ENCODE measurements at places on chromosomes 11 and 22.

DNA sequence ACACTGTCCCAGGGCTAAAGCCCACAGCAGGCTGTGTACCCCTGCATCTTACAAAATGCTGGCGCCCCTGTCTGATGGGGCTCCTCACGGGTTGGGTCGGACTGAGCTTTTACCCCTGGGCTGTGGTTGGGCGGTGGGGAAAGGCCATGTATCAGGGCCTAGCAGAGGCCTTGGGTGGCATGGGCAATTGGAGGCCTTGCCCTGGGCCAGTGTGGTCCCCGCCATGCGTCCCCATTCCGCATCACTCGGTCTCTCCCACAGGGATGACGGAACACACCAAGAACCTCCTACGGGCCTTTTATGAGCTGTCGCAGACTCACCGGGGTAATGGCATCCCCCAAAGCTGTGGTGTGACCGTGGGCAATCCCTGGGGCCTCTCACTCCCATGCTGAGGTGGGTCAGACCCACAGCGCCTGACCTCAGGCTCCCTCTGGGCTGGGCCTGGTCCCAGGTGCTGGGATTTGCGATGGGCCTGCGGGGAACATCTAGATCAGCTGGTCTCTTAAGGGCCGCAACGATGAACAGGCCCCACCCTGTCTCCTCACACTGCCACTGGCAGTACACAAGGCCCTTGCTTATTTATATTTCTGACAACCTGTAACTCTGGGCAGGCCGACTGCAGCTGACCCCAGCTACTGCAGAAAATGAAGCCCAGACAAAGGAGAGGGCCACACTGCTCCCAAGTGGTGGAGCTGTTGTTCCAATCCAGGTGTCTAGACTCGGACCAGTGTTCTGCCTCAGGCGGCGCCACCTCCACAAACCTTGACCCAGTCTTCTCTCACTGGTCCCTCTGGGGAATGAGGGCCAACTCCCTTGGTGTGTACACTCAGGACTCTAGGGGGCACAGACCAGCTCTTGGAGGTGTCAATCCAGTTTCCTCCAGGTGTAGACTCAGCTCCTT is 12.3 kb downstream of the SLC16A8 start:
- H3K36me3 ChIP-seq: no peaks in the 10 kb centered on the region
- no peak for DNase-seq
- no peaks in the 10 kb centered on the region for H3K4me1 ChIP-seq
- H3K4me3 ChIP-seq: no peak overlapping the region

DNA sequence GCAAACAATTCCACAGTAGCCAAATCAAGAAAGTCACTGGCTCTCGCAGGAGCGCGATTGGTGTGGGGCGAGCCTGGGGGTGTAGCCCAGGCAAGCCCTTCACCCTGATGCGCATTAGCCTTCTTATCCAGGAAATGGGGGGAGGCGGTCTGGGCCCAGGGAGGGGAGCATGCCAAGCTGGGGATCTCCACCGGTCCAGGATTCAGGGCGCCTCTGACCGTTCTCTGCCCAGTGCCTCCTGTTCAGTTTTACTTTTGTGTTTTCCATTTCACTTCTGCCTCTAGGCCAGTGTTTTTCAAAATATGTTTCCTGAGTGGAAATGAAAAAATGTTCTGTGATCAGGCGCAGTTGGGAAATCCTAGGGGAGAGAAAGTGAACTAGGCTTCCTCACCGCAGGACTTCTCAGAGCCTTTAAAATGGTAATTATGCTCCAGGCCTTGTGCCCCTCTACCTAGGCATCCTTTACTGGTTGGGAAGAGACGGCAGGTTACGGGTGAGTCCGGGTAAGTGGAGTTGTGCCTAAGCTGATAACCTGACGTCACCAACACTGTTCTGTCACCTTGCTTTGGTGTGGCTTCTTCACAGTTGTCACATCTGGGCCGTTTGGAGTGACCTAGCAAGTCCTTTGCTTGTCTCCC is 18.4 kb downstream of the LRP5 start:
- no peak overlapping the region for H3K4me3 ChIP-seq
- DNase-seq: peak; percentile 15
- H3K36me3 ChIP-seq: no peaks in the 10 kb centered on the region
- no peaks in the 10 kb centered on the region for H3K27me3 ChIP-seq
- H3K27ac ChIP-seq: 0 out of 2 replicates have a peak overlapping the region, but pooled peaks have one; percentile 28

- H3K36me3 ChIP-seq: no peaks in the 10 kb centered on the region
- DNase-seq: no peak
- H3K4me1 ChIP-seq: no peaks in the 10 kb centered on the region
- no peak overlapping the region for H3K27ac ChIP-seq
- no peaks in the 10 kb centered on the region for H3K27me3 ChIP-seq
These were observed 33.7 kb downstream of the DAGLA start for GRCh38 chr11:61713906-61714305.

- no peaks in the 10 kb centered on the region for H3K27me3 ChIP-seq
- no peak for DNase-seq
- peaks cover 6% of the 10 kb centered on the region for H3K4me1 ChIP-seq
- no peak overlapping the region for H3K4me3 ChIP-seq
- H3K27ac ChIP-seq: no peak overlapping the region
These were observed 108.4 kb upstream of the ZC3H12C start for GRCh38 chr11:109984634-109985289.

DNA sequence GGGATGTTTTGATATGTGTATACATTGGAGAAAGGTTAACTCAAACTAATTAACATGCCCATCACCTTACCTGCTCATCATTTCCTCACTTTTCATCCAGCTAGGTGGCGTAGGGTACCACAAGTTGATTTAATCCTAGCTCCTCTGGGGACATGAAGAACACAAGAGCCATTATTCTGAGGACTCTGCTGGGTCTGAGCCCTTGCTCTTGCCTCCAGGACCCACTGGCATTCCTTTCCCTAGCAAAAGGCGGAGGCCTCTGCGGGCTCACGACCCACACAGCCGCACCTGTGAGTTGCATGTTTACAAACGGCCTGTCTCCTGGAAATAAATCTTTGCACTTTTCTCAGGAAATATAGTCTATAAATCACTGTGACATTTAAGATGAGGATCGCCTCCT is 871.9 kb downstream of the TBC1D22A start:
- no peak for DNase-seq
- H3K27ac ChIP-seq: no peak overlapping the region
- no peaks in the 10 kb centered on the region for H3K4me1 ChIP-seq
- H3K36me3 ChIP-seq: no peaks in the 10 kb centered on the region

DNA sequence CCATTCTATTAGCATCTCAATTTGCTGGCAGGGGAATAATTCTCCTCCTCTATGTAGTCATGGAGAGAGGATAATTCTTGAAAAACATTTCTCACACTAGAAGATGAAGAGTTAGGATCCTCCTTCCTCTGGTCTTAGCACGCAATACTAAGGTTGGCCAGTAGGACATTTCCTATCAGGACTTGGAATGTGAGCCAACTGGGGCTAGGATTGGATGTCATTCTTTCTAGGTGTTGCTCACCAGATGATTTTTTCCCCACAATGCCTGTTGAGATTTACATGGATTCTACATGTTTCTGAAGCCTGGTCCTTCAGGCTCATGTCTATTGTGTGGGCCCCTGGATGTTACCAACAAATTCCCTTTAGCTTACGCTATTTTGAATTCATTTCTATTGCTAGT is 28.0 kb downstream of the SLN start:
- no peaks in the 10 kb centered on the region for H3K4me1 ChIP-seq
- H3K36me3 ChIP-seq: no peaks in the 10 kb centered on the region
- H3K27me3 ChIP-seq: no peaks in the 10 kb centered on the region
- DNase-seq: no peak
- no peak overlapping the region for H3K27ac ChIP-seq

- peaks cover 93% of the 10 kb centered on the region for H3K36me3 ChIP-seq
- no peak overlapping the region for H3K4me3 ChIP-seq
- H3K4me1 ChIP-seq: no peaks in the 10 kb centered on the region
- no peaks in the 10 kb centered on the region for H3K27me3 ChIP-seq
- DNase-seq: no peak
- H3K27ac ChIP-seq: no peak overlapping the region
These were observed 39.7 kb downstream of the ACAT1 start for GRCh38 chr11:108160970-108161566.

GRCh38 chr22:17980638-17981051 is 43.7 kb downstream of the MICAL3 start:
- H3K27ac ChIP-seq: peak overlapping the region; percentile 35
- peaks cover 21% of the 10 kb centered on the region for H3K4me1 ChIP-seq
- no peaks in the 10 kb centered on the region for H3K27me3 ChIP-seq
- H3K36me3 ChIP-seq: no peaks in the 10 kb centered on the region
- peak overlapping the region; percentile 48 for H3K4me3 ChIP-seq

Data from DND-41 (cell line).